ENCODE measurements at places on chromosomes 7 and 10.

- no peak for DNase-seq
Measured at GRCh38 chr10:131820626-131821025, 80.2 kb upstream of the PPP2R2D start.

GRCh38 chr10:88528806-88529570 lies 54.1 kb downstream of the RNLS start:
- DNase-seq: no peak

- DNase-seq: peak; percentile 26
Measured at GRCh38 chr10:79149662-79150443, 81.1 kb downstream of the ZMIZ1 start.

DNA sequence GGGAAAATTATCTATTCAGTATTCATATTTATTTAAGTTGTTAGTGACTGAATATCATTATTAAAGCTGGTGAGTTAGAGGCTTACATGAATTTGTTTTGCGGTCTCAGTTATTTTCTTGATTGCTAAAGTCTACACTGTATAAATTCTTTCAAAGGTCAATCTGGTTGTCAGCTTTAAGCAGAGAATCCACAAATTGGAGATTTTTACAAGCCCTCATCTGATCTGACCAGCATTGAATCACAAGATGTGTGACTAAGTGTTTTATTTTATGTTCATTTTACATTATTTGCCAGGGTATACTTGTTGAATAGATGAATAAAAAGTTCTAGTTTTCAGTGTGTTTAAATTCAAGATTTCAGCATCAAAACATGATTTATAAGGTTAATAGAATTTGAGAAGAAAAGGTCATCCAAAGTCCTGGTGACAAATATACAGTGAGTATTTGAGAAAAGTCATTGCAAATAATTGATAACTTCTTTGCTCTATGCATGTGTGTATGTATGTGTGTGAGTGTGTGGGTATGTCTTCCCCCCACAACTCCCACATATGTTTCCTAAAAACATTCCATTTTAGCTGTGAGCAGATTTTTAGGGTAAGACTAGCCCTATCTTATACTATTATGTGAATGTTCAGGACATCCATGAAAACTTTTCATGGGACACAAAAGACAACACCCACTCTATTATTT lies 4.4 kb downstream of the SEMA3A start:
- DNase-seq: no peak

Data from stimulated activated CD4-positive, alpha-beta T cell treated with anti-CD3 and anti-CD28 coated beads, Interleukin-12 subunit alpha, Interleukin-12 subunit beta, amount 100 ng/mL, for 24 hours (primary cell).